BJ (cell line): ENCODE measurements at places on chromosomes 6 and 20. TPM values are rescaled to one million over a fixed set of nuclear protein-coding genes. Genes with fewer than 3 reads are reported as not detected.

Gene TNFRSF6B
- polyA plus RNA-seq: 2.1 and 3.2 TPM in 2 replicates

Gene IRF4
- not detected in 2 replicates for polyA plus RNA-seq

Gene MYT1
- polyA plus RNA-seq: not detected in 2 replicates

Gene GRM1
- 0.01 and 0.02 TPM in 2 replicates for polyA plus RNA-seq

DNA sequence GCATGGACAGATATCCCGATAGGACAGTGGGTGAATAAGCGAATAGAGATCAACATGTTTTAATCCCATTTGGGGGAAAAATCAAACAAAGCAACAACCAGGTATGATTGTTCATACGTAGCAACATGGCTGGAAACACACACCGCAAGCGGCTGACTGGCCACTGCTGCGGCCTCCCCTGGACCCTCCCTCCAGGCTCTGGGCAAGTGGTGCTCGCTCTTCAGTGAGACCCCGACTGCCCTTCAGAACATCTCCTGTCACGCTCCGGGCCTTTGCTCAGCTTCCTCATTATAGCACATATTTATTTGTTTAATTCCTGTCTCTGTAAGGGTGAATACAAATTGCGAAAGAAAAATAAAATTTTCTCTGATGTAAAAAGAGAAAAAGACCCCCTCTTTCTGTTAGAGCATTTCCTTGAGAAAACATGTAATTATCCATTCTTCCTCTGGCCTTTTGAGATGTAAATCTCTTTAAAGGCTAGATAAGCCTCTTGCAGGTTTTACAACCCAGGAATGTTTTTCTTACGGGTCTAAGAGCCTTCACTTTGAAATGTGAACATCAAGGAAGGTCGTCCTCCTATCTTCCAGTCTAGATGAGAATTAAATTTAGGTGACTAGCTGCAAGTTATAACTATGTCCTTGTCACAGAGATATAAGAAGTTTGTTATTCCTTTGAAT, 11.0 kb upstream of the FAM210B start:
- no peak for DNase-seq

- no peak for DNase-seq
These were observed 32.5 kb upstream of the TRERF1 start for GRCh38 chr6:42484261-42484660.

GRCh38 chr6:120620900-120621299, 713.4 kb downstream of the TBC1D32 start:
- DNase-seq: no peak

- DNase-seq: no peak
These were observed 183.3 kb upstream of the ARID1B start for GRCh38 chr6:156593893-156594292.

- no peak for DNase-seq
These were observed 223.9 kb downstream of the PREX1 start for GRCh38 chr20:48603819-48604405.

DNA sequence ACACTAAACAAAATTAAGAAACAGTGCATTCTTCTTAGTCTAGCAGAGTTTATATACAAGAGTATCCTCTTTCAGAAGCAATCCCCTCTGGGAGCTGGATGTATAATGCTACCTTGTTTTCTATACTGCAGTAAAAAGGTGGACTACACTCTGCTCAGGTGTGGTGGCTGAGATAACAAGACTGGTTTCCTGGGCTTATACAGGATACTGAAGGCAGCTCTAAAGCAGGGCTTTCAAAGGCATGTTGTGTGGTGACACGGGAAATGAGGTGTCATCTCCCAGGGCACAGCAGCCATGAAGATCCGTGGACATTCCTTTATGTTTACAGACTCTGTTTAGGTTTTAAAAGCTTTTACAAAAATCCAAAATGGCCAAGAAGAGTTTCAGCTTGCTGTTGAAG, 136.7 kb downstream of the MAP3K4 start:
- no peak for DNase-seq

- no peak for DNase-seq
These were observed 18.2 kb downstream of the NCOA5 start for GRCh38 chr20:46071573-46071972.

GRCh38 chr20:53723621-53724020, 130.0 kb upstream of the ZNF217 start:
- no peak for DNase-seq

DNA sequence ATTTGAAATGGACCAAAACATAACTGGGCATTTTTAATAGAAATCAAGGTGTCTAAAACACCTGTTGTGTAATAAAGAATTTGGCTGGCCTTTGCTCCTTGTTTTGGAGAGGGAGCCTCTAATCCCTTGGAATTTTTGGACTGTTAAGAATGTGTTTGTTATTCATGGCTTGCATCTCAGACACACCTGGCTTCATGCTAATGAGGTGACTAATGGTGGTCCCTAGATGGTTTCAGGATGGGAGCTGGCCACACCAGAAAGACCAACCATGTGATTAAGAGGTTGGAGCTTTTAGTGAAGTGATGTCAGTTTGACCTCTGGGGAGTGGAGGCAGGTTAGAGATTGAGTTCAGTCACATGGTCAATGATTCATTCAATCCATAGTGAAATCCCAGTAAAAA, 328.4 kb downstream of the DHX35 start:
- no peak for DNase-seq

GRCh38 chr6:14596410-14596809, 478.8 kb downstream of the CD83 start:
- DNase-seq: peak; percentile 3

- no peak for DNase-seq
These were observed 22.4 kb downstream of the LYRM4 start for GRCh38 chr6:5238336-5238735.

DNA sequence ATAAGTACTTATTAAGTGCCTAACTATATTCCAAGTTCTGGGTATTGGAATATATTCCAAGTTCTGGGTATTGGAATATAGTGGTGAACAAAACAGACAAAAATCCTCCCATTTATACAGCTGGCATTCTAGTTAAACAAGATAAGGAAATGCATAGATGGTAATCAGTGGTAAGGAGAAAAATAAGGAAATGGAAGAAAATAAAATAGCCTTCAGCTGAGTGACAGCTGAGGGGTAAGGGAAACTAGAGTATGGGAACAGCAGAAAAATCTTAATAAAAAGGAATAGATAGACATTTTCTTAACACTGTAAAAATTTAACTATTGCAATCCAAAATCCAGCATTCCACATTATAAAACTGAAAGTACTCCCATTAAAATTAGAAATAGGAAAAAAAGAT, 17.2 kb upstream of the WFDC10A start:
- DNase-seq: no peak
